Daoy (cell line): ENCODE measurements at places on chromosomes 1 and 21. TPM values are rescaled to one million over a fixed set of nuclear protein-coding genes. Genes with fewer than 3 reads are reported as not detected.

Gene ORC1
- total RNA-seq = 32.6 and 39.5 TPM in 2 replicates

Gene RSBN1
- 8.9 and 11.8 TPM in 2 replicates for total RNA-seq

Gene RNU1-2
- 306 and 832 TPM in 2 replicates for total RNA-seq

Gene GRIK1
- not detected in 2 replicates for total RNA-seq

Gene AMY1C
- total RNA-seq = not detected in 2 replicates

DNA sequence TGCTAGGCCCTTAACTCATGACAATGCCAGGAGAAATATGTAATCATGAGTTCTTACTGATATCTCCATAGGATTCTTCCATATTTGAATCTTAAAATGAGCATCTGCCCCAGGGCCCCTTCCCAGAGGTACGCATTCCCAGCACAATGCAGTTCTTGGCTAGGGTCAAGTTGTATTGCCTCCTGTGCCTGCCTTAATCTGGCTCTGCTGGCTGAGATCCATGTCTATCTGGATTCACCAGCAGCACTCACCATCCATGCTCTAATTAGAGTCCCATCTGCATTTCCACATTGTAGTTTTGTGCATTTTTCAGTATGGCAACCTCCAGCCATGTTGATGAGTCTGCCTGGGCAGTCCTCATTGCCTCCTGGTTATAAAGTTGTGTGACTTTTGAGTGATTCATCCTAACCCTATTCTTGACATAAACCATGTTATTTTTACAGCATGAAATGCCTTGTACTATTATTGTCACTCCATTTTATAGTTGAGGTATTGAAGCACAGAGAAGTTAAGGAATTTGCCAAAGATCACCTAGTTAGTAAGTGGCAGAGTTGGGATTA is 55.9 kb downstream of the CAMSAP2 start:
- no peak for DNase-seq

DNA sequence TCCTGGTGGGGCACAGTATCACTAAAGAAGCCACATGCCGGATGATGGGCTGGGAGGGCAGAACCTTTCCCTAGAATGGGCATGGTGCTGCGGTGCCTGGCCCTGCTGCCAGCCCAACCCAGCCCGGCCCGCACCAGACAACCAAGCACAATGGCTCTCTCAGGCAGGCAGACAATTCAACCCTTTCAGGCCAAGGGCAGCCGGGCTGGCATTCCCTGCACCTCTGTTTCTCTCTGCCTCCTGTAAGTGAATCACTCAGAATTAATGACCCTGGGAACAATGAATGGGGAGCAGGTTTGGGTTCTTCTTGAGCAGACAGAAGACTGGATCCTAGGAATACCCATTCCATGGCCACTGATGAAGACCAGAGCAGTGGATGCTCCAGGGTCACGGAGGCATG is 41.0 kb upstream of the IFFO2 start:
- no peak for DNase-seq

DNA sequence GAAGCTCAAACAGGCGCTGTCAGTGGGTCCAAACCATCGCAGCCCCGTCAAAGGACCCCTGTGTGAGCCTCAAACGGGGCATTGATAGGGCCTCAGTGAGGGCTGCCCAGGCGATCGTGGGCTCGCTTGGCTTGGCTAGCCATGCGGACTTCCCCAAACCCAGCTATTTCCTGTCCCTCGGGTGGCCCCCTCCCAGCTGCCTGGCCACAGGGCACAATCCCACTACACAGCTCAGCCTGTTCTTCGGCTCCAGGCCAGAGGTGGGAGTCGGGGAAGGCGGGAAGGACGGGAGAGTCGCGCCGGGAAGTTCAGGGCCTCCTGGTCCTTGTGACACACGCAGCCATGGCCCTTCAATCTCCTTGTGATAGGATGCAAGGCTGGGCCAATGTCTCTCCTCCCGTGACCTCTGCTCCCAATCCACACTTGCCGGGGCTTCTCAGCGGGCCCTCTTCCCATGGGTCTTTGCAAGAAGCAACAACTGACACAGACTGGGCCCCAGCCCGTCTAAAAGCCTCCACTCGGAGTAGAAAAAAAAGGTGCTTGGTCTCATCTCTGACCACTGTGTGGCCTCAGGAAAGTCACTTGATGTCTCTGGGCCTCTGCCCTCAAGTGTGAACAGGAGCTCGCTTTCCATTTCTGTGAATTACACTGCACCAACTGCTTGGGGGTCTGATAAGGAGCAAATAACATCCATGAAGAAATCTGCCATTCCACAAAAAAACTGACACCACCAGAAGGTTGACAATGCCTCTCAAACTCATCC is 7.1 kb upstream of the MATN1 start:
- DNase-seq = peak; percentile 43
